ENCODE measurements at places on chromosomes 5 and 9.

GRCh38 chr9:37281541-37281940 is 141.0 kb upstream of the GRHPR start:
- no peak for ATAC-seq

DNA sequence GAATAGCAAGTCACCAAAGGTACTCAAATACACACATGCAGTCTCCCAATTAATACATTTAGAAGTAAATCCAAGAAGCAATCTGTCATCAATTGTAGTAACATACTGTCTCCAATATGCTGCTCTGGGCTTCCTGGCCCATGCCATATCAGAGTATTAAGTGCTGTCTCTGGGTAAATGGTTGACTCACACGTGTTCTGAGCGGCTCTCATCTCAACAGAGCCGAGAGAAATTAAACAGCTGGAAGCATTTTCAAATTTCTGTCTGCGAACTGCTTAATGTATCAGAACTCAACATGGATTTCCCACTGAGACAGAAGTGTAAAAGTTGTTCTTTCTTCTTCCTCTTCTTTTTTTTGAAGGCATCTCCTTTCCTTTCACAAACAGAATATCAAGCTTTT is 247.3 kb upstream of the TAS2R1 start:
- ATAC-seq: no peak

DNA sequence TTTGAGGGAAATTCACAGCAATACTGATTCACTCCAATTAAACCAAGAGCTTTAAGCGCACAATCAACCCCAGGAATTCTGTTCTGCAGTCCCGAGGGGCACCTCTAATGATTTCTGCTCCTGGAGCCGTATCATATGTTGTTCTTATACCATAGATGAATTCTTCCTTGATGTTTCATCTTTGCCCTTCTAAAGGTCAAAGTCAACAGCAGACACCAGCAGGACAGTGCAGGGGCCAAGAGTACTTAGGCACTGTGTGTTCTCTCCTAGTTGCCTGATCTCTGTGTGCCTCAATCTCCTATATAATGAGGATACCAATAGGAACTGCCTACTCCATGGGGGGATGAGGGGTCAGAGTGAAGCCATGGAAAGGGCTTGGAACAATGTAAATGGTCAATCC is 16.5 kb downstream of the EPB41L4B start:
- ATAC-seq: no peak

- no peak for ATAC-seq
These were observed 582.2 kb downstream of the CETN3 start for GRCh38 chr5:89827359-89827758.

DNA sequence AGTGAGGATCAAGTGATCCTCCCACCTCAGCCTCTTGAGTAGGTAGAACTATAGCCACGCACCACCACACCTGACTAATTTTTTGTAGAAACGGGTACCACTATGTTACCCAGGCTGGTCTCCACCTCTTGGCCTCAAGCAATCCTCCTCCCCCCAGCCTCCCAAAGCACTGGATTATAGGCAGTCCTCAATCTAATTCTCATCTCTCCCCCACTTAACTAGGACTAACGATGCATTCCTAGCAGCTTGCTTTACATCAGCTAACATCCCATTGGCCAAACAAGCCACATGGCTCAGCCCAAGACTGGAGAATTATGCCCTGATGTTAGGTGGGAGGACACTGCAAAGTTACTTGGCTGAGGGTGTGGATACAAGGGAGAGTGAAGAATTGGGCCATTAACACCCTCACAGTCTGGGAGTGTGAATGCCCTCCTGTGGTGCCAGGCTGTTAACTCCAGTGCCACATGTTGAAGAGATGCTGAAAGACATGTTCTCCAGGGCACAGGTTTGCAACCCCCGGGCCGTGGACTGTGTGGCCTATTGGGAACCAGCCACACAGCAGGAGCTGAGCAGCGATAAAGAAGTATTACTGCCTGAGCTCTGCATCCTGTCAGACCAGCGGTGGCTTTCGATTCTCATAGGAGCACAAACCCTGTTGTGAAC is 5.3 kb upstream of the ZNF367 start:
- ATAC-seq: no peak

DNA sequence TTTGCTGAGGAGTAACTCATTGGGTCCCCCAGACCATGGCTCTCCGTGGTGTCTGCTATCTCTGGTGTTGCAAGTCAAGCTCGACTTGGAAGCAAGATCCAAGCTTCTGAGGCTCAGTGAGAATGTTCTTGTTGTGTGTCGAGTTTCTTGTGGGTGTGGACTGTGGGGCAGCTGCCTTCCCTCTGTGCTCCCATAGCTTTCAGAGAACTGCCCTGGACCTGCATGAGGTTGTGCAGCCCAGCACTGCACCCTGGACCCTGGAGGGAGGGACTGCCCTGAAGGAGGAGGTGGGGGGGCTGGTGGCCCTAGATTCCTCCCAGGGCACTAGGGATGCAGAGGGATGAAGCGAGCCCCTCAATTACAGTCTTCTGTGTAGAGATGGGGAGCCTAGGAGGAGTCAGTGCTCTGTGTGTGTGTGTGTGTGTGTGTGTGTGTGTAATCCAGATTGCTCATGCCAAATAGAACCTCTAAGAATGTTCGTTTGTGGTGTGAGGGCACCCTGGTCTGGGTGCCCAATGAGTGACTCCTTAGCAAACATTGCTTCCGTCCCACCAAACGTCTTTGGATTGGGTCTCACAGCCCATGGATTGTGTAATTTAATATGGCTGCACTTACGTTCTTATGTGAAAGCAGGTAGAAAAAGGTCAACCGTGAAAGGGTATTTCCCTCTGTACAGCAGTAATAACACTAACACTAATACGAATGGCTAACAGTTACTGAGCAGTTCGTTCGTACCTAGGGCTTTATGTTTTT is 143.3 kb upstream of the LMX1B start:
- no peak for ATAC-seq

- ATAC-seq: no peak
These were observed at the start of gene FOXI1 for GRCh38 chr5:170105642-170106611. FOXI1 (plus strand) TSS chr5:170105897; CDS start chr5:170105958, 61 bp downstream.

DNA sequence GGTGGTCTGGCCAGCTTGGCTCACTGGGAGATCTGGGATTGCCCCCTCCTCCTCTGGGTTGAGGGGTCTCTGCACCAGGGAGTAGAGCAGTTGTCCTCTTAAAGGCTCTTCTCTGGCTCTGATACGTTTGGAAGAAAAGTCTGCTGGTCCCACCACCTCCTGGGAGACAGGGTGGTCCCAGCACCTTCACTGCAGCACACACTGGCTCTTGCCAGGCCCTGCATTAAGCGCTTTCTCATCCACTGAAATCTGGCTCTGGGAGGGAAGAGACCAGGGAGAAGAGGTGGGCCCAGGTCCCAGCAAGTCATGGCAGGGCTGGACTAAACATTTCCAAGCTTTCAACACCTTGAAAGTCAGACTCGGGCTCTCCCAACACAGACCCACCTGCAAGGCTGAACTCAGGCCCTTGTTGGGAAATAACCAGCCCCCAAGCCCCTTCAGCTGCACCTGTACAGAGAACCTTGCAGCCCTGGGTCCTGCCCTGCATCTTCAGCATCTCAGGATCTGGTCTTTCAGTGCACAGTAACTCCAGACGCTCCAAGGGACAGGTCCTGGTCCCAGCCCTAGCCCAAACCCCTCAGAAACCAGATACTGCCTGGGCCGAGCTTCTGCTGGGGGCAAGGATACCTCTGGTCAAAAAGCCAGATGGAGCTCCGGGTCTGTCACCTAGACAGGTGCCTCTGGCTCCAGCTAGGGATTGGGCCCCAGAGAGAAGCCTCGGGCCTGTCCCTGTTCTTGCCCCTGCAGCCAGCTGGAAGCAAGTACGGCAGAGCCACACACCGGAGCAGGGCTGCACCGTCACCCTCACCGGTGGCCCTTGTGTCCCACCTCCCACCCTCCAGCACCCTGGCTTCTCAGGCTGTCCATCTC is 134.5 kb downstream of the DAB2IP start:
- ATAC-seq: no peak

DNA sequence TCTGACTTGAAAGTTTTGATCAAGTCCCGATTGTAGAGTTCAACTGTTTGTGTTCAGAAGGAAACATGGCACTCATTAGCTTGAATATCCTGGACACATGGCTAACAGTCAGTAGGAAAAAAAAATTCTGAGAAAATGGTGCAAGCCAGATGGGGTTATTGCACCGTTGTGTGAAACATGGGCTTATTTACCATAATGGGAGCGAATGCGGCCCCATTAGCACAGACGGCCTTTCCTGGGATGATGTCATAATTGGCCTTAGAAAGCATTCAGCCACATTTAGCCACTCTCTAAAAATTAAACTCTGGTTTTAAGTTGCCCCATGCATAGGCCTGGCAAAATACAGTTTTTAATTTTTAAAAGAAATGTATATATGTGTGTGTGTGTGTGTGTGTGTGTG is 112.1 kb downstream of the IRX2 start:
- ATAC-seq: no peak

DNA sequence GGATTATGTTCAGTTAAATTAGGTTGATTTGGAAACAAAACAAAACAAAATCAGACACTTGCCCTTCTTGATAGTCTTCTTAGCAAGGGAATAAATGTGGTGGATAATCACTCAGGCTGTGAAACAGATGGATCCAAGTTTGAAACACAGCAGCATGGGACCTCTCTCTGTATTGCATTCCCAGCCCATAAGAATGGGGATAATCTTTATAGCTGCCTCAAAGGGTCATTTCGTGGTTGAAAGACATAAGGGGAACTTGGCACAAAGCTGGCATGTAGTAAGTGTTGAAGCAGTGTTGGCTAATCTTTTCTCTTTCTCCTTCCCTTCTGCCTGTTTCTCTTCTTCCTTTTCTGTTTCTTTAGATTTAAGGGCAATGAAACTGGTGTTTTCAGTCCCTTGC is 333.9 kb upstream of the TLE4 start:
- ATAC-seq: no peak

DNA sequence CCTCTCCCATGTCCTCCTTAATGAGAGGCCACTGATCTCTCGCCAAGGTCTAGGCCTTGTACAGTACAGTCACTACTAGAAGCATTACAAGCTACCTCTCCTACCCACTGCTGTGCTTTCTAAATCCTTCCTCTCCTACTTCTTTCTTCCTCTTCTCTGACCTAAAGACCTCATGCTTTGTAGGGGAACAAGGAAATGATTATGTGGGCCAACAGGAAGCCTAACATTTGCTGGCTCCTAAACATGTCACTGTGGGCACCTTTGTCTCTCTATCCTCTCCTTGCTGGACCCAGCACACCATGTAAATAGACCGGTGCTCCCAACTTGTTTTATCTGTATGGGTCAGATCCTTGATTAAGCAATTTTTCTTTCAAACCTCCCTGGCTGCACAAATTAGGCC is 16.7 kb downstream of the SLC28A3 start:
- no peak for ATAC-seq

DNA sequence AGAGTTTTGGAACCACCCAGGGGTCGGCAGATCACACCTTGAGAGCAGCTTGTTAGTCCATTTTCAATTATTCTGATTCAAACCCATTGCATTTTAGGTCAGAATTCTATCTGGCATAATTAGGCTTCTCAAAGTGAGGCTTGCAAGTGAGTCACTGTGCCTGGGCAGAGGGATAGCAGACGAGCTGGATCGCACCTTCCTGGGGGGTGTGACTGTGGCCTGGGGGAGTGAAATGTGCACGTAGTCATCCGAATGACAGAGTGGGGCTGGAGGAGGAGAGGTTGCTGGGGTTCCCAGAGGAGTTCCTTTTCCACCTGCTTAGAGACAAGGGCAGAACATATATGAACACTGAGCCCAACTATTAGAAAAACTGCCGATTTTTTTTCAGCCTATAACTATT is 31.7 kb downstream of the SPACA9 start:
- ATAC-seq: no peak

DNA sequence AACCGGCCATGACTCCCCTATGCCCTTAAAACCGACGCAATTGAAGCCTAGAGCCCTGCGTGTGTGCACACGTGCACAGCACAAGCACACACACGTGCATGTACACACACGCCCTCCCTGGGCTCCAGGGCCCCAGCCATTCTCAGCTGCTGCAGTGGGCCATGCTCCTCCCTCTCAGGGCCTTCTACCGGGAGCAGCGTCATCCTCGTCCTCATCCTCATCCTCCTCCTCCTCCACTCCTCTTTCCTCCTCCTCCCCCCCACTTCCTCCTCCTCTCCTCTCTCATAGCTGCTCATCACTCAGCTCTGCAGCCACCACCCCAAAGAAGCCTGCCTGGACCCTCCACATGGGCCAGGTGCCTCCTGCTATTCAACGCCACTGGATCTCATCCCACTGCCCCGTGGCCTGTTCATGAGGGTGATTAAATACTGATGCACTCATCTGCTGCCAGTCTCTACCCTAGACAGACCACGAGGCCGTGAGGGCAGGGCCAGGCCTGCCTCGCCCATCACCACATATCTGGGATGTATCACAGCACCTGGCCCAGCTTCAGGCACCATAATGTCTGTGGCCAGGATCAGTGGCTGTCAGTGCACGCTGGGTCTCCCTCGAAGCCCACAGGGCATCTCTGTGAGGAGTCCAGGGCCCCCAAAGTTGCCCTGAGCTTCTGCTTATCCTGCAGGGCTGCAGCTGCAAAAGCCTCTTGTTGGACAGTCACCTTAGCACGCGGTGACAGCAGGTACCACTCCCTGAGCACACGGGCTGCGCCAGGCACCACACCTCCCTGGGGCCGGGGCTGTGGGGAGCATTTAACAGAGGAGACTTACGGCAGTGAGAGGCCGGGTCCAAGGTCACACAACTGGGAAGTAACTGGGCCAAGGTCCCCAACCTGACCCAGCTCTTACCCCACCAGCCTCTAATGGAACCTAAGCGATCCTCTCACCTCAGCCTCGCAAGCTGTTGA is 9.8 kb downstream of the FAM78A start:
- no peak for ATAC-seq

DNA sequence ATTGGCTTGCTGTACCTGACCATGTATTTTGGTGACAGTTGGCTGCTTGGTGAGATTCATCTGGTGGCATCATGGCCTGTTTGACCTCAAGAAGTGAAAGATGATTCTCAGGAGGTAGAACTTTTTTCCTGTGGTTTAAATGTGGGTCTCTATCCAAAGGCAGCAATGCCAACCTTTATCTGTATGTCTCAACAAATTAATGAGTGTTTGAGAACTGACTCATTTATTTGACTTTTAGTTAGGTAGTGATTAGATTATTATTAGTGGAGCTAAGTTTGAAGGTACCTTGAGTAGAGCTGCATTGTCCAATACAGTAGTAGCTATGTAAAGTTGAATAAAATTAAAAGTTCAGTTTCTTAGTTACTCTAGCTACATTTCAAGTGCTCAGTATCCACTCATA is 48.2 kb downstream of the TLE4 start:
- ATAC-seq: no peak

GRCh38 chr5:34721327-34721726 is 65.2 kb downstream of the RAI14 start:
- no peak for ATAC-seq

DNA sequence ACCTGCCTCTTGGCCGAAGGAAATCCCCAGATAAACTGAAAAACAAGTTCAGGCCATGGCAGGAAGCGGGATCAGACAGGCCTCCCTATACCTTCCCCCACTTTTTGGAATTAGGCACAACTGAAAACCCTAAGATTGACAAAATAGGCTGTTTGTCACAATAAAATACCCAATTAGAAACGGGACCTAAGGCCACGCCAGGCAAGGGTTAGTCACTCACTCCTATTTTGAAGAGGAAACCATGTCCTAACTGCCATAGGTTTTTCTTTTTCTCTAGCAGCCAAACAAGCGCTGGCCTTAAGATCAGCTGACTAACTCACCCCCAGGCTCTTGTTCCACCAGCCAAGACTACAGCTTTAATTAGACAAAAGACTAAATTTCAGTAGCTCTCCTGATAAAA is 11.9 kb downstream of the FBP2 start:
- ATAC-seq: no peak

- ATAC-seq: peak; percentile 49
These were observed 61.6 kb downstream of the ST8SIA4 start for GRCh38 chr5:100841358-100842076.

All from SK-N-SH treated with all-trans-retinoic acid at 6 μM for 48 hours (cell line).